ENCODE measurements at places on chromosomes 3 and 15.

DNA sequence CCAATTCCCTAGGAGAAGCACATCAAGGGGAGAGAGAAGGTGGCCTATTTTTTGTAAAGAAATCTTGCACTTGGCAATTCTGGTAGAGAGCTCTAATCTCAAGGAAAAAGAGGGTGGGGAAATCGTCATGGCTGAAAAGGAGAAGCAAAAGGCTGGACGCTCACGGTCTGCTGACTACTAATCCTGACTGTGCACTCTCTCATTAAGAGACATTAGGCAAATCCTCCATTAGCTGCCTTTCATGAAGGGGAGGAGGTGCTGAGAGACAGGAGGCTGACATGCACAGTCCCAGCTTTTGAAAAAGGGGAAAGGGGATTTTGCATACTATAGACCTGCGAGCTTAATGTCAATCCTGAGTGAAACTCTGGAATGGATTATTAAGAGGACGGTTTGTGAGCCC lies 170.0 kb downstream of the NR2F2 start:
- DNase-seq: no peak

GRCh38 chr15:91844928-91845327 lies 8.6 kb upstream of the SLCO3A1 start:
- no peak for DNase-seq

- no peak for DNase-seq
These were observed 8.0 kb downstream of the TMIE start for GRCh38 chr3:46709157-46709654.

- no peak for DNase-seq
These were observed 33.3 kb upstream of the GABRB3 start for GRCh38 chr15:26806151-26806550.

- DNase-seq: no peak
These were observed 74.6 kb downstream of the ARRDC4 start for GRCh38 chr15:98035134-98035533.

- DNase-seq: no peak
These were observed 61.7 kb downstream of the SIDT1 start for GRCh38 chr3:113594066-113594465.

DNA sequence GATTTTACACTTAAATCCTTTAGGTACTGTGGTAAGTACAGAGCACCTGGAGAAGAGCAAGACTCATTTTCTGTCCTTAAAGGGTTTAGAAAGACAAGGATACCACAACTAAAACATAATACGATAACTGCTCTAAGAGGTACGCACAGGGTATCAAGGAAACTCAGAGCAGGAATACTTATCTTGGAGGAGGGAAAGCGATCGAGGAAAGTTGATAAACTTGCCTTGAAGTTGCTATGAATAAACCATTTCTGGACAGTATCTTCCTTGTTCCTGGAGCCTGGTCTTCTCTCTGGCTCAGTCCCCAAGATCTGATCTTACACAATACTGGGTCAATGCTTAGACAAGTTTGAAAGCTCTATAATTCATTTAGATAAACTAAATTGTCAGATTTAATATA lies 17.6 kb upstream of the GATM start:
- DNase-seq: no peak

- no peak for DNase-seq
These were observed 63.9 kb downstream of the NFKBIZ start for GRCh38 chr3:101913168-101913567.

GRCh38 chr15:85607842-85608241 lies 186.9 kb downstream of the KLHL25 start:
- DNase-seq: no peak

DNA sequence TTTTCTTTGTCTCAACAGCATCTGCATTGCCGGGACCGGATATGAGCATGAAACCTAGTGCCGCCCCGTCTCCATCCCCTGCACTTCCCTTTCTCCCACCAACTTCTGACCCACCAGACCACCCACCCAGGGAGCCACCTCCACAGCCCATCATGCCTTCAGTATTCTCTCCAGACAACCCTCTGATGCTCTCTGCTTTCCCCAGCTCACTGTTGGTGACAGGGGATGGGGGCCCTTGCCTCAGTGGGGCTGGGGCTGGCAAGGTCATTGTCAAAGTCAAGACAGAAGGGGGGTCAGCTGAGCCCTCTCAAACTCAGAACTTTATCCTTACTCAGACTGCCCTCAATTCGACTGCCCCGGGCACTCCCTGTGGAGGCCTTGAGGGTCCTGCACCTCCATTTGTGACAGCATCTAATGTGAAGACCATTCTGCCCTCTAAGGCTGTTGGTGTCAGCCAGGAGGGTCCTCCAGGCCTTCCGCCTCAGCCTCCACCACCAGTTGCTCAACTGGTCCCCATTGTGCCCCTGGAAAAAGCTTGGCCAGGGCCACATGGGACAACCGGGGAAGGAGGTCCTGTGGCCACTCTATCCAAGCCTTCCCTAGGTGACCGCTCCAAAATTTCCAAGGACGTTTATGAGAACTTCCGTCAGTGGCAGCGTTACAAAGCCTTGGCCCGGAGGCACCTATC lies 5.0 kb downstream of the NUTM1 start:
- no peak for DNase-seq

DNA sequence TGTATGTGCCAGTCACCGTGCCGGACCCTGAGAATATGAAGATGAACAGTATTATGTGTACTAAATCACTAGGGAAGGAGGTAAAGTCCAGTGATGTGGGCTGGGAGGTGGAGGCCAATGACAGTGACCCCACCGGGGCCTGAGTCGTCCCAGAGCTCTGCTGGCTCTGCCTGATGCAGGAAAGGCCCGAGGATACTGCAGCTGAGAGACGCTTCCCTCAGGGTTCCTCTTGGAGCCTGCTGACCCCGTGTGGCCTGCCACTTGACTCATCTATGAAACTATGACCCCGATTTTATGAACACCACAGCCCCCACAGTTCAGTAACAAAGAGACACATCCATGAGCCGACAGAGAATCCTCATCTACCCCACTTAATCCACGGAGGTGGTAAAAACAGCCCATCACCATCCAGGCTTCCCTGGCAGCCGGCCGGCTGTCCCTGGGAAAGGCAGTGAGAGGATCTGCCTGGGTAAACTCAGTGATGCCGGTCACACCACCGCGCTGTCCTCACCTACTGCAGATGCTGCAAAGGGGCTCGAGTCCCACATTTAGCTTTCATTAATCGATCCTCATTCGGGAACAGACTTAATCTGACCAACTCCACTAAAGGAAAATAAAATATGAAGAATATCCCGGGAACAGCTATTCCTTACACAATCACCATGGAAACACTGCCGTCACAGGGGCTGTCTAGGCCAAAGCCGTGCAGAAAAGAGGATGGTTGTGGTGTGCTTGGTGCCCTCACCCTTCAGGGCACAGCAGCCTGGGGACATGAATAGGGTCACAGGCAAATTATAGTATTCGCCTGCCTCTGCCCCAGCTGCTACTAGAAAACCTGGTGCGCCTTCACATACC lies 82.9 kb downstream of the ARRDC4 start:
- no peak for DNase-seq

DNA sequence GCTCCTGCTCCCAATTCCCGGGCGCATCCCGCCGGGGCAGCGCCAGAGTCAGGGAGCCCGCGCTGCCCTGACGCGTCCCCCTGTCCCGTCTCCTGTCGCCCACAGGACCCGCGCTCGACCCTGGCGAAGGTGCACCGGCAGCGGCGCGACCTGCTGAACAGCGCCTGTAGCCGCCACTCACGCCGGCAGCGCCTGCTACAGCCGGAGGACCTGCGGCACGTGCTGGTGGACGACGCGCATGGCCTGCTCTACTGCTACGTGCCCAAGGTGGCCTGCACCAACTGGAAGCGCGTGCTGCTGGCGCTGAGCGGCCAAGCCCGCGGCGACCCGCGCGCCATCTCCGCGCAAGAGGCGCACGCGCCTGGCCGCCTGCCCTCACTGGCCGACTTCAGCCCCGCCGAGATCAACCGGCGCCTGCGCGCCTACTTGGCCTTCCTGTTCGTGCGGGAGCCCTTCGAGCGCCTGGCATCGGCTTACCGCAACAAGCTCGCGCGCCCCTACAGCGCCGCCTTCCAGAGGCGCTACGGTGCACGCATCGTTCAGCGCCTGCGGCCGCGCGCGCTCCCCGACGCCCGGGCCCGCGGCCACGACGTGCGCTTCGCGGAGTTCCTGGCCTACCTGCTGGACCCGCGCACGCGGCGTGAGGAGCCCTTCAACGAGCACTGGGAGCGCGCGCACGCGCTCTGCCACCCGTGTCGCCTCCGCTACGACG lies 16.9 kb downstream of the C3orf22 start:
- DNase-seq: no peak

DNA sequence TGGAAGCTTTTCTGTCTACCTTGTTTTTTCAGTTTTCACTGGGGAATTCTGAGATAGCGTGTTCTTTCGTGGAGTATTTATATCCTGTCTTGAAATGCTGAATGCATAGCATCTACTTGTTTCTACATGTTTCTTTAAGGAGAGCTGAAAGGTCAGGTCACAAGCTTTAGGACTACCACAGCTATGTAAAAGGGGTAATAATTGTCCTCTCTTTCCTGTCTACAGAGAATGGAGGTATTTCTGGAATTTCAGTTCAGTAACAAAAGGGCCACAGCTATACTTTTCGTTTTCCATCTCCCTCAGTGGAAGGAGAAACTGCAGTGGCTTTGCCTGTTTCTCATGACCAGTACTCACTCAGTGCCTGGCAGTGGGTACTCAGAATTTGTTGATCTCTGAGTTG lies 4.7 kb downstream of the INAFM2 start:
- DNase-seq: no peak

- DNase-seq: no peak
These were observed 95.0 kb downstream of the ANP32A start for GRCh38 chr15:68725736-68726135.

DNA sequence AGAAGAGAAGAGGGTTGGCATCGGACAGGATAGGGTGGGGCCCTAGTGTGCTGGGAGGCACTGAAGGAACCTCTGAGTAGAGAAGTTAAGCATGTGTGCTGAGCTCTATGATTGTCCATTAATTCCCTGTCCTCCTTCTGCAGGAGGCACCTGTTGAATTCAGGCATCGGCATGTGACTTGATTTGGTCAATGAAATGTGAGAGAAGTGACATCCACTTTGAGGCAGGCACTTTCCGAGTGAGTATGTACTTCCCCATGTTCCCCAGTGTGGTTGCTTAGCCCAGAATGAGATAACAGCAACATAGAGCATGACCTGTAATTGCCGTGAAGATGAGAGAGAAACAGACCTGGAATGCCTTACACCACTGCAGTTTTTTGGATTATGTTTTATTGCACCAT lies 224.8 kb downstream of the RPLP1 start:
- no peak for DNase-seq

DNA sequence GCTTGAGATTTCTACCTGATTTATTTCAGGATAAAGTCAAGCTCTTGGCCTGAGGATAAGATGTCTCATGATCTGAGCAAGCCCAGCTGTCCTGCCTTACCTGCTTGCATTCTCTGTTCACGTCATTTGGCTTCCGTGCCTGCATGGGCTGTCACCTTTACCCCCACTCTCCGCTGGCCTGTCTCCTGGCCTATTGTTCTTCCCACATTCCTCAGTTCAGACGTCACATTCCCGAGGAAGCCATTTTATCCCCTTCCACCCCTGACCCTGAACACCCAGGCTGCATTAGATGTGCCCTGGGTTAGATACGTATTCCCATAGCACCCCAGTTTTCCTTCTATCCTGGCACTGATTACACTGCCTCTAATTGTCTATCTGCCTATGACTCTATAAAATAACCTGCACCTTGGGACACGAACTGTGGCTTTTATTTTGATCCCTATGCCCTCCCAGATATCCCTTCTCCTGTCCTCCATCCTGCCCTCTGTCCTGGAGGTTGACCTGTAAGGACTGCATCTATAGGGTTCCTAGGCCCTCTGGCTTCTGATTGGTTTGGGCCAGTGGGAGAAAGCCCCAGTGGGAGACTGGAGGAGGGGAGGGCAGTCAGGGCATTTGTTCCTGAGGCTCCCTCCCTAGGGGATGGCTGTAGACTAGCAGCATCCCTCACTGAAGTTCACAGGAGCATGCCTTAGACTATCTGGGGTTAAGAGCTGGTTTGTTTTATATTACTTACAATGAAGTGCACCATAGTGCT lies 19.2 kb upstream of the UBE2Q2 start:
- DNase-seq: no peak

DNA sequence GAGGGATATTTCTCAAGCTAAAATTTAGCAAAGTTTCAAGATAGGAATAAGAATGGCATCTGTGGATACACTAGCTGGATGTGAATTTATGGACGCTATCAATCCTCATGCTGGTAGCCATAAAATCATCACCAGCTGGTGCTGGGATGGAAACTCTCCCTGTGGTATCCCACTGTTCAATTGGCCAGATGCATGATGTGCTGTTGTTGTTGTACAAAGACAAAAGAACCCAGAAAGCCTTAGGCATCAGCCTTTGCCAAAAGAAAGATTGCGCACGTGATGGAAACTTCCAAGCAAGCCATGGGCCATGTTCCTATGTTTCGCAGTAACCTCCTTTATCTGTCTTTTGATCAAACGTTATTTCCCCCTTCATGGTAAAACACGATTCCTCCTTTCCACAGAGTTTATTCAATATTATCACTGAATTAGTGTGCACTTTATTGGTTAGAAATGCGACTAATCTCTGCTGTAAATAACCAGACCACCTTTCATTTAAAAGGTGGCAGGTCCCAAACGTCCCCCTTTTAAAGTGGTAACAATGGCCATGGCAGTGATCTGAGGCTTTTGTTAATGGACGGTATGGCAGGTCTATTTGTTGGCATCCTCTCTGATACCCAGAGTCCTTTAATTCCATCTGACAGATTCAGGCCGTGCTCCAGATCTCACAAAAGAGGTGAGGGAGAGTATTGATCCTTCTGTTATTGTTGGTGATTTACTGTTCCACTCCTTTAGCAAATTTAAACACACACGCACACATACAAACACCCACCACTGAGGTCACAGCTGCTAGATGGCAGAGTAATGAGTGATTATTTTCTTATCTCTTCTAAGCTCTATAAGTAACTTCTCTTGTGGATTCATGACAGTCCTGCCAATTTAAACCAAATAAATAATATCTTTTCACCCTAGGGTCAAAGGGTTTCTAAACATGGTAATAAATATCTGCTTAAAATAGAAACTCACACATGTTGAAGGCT lies 291.2 kb upstream of the KCNMB2 start:
- DNase-seq: no peak

DNA sequence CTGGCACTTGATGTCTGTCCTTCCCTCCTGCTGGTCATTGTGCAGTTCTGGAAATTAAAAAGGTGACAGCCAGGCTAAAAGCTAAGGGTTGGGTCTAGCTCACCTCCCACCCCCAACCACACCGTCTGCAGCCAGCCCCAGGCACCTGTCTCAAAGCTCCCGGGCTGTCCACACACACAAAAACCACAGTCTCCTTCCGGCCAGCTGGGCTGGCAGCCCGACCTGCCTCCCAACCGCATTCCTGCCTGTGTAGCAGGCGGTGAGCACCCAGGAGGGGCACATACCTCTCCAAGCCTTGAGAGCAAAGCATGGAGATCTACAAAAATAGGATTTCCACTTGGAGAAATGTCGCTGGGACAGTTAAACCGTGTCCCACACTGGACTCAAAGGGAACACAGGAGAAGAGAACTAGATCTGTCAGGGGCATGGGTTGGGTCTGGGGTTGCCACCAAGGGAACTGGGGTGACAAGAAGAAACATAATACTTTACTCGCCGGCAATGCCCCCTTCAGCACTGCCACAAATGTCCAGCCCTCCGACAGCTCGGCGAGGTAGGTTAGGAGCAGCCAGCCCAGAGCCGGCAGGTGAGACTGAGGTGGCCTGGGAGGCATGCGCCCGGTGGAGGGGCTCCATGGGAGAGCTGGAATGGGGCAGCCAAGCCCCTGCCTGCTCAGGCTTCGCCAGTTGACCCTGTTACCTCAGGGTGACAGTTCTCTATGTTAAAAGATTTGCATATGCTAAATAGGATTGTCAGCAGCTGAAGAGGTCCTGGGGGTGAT lies 52.2 kb downstream of the EXOG start:
- DNase-seq: no peak
